ENCODE measurements at places on chromosomes 2 and 18.

DNA sequence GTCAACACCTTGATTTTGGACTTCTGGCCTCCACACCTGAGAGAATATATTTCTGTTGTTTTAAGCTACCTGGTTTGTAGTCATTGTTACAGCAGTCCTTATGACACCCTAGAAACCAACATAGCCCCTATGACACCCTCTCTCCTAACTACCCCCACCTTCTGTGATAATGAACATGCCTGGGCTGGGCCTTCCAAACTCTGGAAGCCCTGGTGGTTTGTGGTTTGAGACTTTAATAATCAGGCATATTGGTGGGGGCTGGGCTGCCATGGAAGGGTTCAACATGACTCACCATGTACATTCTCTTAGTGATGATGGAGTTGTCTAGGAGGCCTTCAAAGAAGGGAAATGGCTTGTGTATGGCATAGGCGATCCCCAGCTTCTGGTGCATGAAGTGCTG, 3.3 kb downstream of the SP110 start:
- DNase-seq = no peak

DNA sequence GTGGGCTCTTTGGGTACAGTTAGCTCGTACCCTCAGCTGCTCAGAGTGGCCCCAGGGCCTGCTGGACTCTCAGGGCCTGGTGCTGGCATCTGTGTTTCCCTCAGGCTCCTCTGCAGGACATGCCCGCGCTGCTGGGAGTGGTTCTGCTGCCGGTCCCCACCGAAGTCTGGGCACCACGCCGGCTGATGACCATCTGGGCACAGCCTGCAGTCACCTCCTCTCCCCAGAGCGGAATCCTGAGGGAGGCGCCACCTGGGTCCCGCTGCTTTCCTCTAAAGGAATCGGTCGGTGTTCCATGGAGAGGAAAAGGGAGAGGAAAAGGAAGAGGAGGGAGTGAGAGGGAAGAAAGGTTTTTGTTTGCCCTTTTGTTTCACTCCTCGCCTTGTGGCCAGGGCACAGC, 43.6 kb downstream of the MC2R start:
- no peak for DNase-seq

- peak; percentile 94 for DNase-seq
Observed at GRCh38 chr2:121804340-121804739, 48.9 kb downstream of the TSN start.

DNA sequence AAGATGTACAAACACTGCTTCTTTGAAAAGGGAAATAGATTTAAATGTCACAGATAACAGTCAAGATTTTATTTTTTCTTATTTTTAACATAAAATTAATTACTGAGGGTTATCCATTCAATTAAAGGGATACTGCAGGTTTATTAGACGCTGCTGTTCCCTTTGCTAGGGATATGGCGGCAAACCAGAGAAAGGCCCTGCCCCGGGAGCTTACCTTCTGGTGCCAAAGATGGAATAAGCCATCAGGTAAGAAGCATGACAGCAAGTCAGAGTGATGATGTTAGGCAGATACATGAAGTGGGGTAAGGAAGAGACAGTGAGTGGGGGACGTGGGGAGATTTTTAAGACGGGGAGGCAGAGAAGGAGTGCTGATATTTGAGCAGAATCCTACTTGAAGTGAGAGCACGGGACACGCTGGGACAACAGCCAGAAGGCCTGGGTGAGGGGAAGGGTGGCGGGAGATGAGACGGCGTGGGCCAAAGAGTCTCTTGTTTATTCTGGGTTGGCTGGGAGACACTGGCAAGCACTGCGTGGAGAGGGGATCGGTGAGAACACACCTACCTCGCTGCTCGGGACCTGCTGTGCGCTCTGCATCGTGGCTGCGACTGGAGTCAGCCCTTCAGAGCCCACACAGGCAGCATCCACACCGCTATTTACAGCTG, 250.5 kb upstream of the TMEM200C start:
- DNase-seq = no peak

DNA sequence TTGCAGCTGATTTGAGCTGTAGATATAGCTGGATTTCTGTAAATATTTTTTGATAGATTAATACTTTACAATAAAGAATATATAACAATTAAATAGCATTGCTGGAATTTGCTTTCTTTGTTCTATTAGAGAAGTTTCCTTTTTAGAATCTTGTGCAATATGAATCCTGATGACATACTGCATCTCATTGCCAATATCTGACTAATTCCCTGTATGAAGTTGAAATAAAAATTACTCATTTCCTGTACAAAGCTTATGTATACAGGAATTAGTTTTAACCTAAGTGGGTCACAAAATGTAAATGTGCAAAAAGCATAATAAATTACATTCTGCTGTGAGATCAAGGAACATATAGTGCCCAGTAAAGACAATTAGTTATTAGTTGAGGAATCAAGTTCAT, 72.8 kb upstream of the TMEFF2 start:
- DNase-seq = no peak

DNA sequence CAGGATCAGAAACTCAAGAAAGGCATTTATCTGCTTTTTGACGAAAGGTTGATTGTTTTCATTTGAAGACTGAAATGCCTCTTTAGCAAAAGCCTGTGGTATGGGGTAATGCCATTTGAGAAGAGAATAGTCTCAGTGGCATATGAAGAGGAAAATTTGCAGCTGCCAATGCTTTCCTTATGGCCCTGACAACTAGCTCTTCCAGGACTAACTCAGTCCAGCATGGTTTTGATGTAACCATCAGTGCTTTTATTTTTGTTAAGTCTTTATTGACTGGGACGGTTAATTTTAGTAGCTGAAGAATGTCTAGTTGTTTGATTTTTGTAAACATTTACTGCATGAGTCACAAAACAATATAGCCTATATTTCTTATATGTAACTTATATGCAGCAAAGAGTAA, 158.4 kb downstream of the LNPK start:
- no peak for DNase-seq

Data from HL-60 (cell line).